ENCODE measurements at places on chromosomes 1 and 21. TPM values are rescaled to one million over a fixed set of nuclear protein-coding genes. Genes with fewer than 3 reads are reported as not detected.

GRCh38 chr1:93186667-93187066 lies 6.1 kb downstream of the CCDC18 start:
- DNase-seq = no peak

- DNase-seq = no peak
Observed at GRCh38 chr1:12537906-12538461, 80.0 kb downstream of the DHRS3 start.

DNA sequence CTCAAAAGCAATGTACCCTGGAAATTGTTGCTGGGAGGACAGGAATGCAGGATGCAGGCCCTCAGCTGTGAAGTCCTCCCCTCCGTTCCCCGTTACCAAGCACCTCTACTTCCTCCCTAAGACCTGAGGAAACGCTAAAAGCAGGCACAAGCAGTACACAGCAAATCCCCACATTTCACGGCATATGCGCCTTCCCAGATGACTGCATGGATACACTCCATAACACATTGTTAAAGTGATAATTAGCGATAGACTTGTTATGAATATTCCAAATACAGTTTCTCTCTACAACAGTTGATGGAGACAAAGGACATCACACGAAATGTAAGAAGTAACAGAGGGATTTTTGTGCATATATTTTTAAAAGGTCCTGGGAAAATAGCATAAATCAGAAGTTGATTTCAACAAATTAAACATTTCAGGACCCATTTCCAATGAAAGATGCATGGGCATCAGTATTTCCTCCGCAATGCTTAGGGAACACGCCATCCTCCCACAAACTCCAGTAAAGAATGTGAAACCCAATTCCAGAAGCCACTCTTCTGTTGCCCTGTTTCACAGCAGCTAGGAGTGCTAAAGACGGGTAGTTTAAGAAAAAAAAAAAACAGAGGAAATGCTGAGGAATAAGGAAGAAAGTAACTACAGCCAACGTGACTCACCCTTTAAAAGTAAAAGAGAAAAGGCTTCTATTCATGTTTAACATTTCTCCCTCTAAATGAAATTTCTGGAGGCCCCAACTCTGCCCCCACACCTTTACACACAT lies 75.5 kb downstream of the HIVEP3 start:
- no peak for DNase-seq

Gene VSIG8
- not detected for total RNA-seq

DNA sequence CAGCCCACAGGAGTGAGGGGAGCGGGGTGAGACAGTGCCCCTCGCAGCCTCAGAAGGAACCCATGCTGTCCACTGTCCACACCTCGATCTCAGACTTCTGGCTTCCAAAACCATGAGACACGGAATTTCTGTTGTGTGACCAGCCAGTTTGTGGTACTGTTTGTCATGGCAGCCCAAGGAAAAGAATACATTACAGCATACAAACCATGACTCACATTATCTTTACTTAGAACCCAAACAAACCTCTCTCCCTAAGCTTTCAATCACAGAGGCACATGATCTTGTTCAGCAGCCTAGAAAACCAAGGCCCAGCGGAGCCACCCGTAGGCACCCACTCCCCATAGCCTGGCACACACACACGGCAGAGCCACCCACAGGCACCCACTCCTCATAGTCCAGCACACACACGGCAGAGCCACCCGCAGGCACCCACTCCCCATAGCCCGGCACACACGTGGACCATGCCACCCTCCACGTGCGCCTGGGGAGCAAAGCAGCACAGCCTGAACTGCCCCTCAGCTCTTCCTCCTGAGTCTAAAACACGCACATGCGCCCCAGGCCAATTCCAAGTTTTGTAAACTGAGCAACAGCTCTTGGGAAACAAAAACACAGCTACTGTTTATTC lies 458 bp upstream of the KRTAP10-4 start:
- DNase-seq = no peak

- DNase-seq = no peak
Observed at GRCh38 chr1:234237393-234237792, 135.9 kb upstream of the COA6 start.

- no peak for DNase-seq
Observed at GRCh38 chr1:93715529-93716126, 34.0 kb upstream of the BCAR3 start.

DNA sequence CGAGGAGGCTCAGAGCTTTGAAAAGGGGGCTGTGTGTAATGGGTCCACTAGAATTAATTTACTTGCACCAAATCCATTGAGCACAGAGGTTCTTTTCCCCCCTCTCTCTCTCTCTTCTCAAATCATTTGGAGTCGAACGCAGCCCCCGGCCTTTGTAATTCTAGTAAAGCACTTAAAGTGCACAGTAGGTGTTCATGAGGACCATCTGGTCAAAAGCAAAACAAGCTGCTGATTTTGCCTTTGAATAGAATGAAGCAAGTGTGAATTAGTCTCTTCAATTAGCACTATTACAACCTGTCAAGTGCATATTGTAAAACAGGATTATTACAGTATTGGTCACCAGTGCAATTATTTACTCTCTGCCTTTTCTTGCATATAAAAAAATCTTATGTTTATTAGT lies 259.9 kb downstream of the FAF1 start:
- no peak for DNase-seq

DNA sequence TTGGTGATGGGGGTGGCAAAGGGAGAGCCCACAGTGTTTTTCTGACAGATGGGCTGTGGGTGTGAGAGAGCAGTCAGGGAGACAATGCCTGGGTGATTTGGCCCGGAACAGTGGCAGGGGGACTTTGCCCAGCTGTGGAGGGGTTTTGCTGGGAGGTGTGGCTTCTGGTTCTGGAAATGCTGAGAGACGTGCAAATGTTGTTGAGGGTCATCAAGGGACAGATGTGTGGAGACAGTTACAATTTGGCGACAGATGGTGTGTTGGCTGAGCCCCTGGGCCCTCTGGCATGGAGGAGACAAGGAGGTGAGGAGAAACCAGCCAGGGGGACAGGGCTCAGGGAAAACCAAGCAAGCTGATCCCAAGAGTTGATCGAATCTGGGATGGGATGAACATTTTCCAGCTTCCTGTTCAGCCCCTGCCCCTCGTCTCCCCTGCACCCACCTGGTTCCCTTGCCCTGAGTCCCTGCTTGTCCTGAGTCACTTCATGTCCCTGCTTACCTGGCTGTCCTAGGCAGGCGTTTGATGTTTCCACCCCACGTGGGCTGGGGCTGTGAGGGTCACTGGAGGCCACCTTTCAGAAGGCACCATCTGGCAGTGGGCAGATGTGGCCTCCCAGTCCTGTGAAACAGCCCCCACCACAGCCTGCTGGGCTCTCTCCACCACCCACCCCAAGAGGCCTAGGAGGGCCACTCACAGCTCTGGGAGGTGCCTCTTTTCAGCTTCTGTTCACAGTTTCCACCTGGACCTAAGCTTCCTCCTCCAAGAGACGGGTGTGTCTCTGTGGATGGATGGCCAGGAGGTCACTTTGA lies 15.8 kb upstream of the ZNF678 start:
- no peak for DNase-seq

Measured in mesothelial cell of epicardium (in vitro differentiated cells).